ENCODE measurements at places on chromosomes 7 and 10. TPM values are rescaled to one million over a fixed set of nuclear protein-coding genes. Genes with fewer than 3 reads are reported as not detected.
A peak's percentile ranks its signal among the peaks of the same experiment; 100 is the strongest.

Gene GNG11
- not detected for total RNA-seq

DNA sequence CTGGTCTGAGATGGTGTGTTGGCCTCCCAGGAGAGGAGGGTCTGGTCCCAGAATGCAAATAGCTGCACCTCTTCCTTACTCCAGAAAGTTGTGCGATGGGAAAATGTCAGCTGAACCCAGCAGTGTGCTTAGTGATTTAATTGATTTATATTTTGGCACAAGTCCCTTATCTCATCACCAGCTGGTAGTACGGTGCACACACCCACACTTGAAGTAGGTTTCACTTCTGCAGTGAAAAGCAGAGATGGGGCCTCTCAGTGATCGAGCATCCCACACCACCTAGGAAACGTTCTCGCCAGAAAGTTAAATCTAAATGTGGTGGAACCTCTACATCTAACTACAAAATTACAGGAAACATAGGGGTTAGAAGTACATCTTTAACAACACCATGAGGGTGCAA, 80.4 kb downstream of the UBE3C start:
- no peaks in the 10 kb centered on the region for H3K27me3 ChIP-seq
- peaks cover 13% of the 10 kb centered on the region for H3K36me3 ChIP-seq

DNA sequence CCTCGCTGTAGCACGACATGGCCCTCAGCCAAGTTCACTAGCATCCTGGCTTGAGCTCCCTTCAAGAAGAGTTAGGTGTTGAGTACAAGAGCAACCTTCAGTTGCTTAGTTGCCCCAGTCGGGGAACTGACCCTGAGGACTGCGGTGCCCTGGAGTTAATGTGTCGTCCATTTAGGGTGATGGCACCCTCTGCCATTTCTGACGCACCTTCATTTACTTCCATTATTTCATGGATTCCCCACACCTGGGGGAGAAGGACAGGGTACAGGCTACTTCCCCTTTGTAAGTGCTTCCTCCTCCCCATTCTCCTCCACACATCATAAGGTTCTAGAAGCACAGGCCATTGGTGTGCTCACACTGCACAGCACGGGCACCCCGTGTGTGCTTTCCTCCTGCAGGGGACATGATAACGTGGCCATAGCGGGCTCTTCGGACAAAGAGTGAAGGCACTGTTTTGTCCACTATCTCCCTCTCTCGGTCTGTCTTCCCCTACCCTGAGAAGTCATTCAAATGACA, 1.8 kb downstream of the ALOX5 start:
- no peak for DNase-seq
- H3K27ac ChIP-seq: peak overlapping the region; percentile 77
- H3K27me3 ChIP-seq: peaks cover 70% of the 10 kb centered on the region
- peaks cover 4% of the 10 kb centered on the region for H3K4me1 ChIP-seq
- H3K4me3 ChIP-seq: peak overlapping the region; percentile 65

- H3K36me3 ChIP-seq: no peaks in the 10 kb centered on the region
- DNase-seq: no peak
- no peak overlapping the region for H3K27ac ChIP-seq
- H3K4me3 ChIP-seq: no peak overlapping the region
Observed at GRCh38 chr7:155356323-155357105, 58.8 kb downstream of the INSIG1 start.

Gene TMEM139
- 2.6 TPM for total RNA-seq

DNA sequence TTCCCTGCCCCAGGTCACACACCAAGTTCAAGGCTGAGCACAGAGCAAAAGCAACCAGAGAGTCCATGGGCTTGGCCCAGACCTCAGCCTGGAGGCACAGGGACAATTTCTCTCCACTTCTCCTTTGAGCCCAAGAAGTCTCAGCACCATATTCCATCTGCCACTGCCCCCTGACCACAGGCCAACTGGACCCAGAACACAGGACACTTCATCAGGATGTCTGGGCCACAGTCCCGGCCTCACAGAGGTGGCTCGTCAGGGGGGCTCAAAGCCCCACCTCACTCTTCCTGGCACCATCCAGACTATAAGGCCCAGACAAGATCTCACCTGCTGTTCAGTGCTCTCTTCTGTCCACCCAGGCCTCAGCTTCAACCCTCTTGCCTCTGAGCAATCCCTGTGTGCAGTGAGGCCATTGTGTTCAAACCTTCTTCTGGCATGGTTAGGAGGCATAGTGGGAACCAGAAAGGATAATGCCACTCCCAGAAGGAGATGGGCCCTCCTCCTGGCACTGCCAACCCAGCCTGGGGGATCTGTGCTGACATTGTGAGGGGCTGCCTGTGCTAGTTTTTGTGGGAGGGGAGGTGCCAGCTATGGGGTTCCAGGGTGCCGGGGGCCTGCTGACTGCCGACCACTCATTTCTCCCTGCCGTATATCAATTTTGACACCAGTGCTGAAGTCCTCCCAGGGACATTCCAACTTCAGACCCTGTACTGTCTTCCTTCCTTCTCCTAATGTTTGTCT, 49.7 kb upstream of the ANTXRL start:
- no peaks in the 10 kb centered on the region for H3K4me1 ChIP-seq
- H3K36me3 ChIP-seq: no peaks in the 10 kb centered on the region
- H3K27ac ChIP-seq: no peak overlapping the region
- DNase-seq: no peak
- no peak overlapping the region for H3K4me3 ChIP-seq
- H3K27me3 ChIP-seq: peaks cover 3% of the 10 kb centered on the region

Gene ATOH7
- 0.60 TPM for total RNA-seq

DNA sequence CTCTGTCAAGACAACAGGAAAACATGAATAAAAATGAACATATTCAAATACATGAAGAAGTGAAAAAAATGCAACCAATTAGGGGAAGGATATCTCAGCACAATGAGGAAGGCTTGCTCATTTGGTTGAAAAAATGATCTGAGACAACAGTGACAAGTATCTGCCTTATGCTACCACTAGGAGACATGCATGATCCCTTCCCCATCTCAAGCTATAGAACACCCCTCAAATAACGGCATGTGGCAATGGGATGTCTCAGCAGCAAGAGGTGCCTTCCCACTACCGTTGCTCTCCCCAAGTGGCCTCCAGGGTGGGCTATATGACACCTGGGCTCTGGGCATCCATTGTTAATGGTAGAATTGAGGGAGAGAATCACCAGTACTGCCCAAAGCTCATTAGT, 98.1 kb upstream of the RSU1 start:
- no peak overlapping the region for H3K4me3 ChIP-seq
- no peak overlapping the region for H3K27ac ChIP-seq
- peaks cover 12% of the 10 kb centered on the region for H3K36me3 ChIP-seq
- peaks cover 21% of the 10 kb centered on the region for H3K27me3 ChIP-seq
- DNase-seq: no peak
- peaks cover 11% of the 10 kb centered on the region for H3K4me1 ChIP-seq

DNA sequence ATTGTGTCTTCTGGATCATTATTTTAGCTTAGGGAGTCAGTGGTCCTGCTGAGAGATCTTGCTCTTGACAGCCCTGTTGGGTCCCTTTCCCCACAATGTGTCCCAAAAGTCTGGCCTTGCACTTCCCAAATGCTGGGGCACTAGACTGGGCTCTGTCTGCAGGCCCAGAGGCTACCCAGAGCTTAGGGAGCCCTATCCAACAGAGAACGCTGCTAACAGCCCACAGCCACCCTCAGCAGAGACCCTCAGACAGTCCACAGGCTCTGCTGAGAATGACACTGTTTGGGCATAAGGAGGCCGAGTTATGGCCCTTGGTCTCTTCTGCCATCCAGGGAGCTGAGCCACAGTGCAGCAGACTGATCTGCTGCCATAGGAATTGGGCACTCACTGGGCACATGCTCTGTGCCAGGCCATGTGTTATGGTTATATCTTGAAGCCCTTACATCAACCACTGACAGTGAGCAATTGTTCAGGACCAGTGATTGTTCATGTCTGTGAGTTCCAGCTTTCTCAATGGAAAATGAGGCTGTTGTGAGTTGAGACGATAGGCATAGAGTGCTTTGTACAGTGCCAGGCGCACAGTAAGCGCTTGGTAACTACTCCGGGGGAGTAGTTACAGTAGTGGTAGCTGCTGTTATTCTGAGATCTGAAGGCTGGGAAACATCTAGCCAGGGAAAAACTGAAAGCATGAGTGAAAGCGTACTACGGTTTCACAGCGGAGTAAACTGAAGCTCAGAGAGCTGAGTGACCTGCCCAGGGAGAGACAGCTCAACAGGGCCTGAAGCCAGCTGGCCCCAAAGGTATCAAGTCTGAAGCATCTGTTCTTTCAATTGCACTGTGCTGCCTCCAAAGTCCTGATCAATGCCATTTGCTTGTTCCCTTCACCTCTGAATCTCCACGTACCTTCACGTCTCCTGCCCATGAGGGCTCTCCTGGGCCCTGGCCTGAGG, 77.6 kb upstream of the PRLHR start:
- H3K27me3 ChIP-seq: no peaks in the 10 kb centered on the region
- no peak for DNase-seq
- no peak overlapping the region for H3K27ac ChIP-seq
- no peaks in the 10 kb centered on the region for H3K36me3 ChIP-seq
- H3K4me3 ChIP-seq: no peak overlapping the region

Gene WDR86
- 83.0 TPM for total RNA-seq

All from type B pancreatic cell (in vitro differentiated cells).